Thyroid gland (tissue), 4 donors: ENCODE measurements at places on chromosomes 1 and 21. TPM values are rescaled to one million over a fixed set of nuclear protein-coding genes. Genes with fewer than 3 reads are reported as not detected.

OPRD1 gene
- total RNA-seq, result 0.24 TPM

HUNK gene
- 1.2 TPM for total RNA-seq

GRCh38 chr21:26374817-26375216, 198.3 kb downstream of the CYYR1 start:
- no peak for DNase-seq

- DNase-seq, result peak; percentile 96
Measured at GRCh38 chr1:32205401-32206370, at the start of gene IQCC. IQCC (plus strand) TSS chr1:32205671; CDS start chr1:32205682, 11 bp downstream.

DNA sequence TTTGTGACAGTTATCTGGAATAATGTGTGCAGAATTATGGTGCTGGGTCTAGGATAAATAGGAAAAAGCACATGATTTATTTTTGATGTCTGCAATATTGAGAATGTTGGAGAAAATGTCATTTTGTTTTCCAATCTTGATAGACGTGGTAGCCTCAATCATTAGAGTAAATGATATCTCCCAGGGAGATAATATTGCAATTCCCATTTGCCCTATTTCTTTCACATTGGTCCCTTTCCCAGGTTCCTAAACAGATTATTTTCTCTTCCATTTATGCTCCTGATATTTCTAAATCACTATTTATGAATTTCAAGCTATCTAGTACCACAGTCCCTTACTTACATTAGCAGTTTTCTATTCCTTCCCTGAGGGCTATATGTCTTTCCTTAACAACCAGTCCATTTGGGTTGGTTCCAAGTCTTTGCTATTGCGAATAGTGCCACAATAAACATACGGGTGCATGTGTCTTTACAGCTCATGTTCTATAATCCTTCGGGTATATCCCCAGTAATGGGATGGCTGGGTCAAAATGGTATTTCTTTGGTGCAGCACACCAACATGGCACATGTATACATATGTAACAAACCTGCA, 447.3 kb downstream of the PLA2G4A start:
- no peak for DNase-seq

GRCh38 chr1:189500778-189501177, 976.9 kb downstream of the BRINP3 start:
- DNase-seq, result no peak

- DNase-seq, result no peak
Measured at GRCh38 chr1:34806396-34806795, 13.6 kb downstream of the GJA4 start.

DNA sequence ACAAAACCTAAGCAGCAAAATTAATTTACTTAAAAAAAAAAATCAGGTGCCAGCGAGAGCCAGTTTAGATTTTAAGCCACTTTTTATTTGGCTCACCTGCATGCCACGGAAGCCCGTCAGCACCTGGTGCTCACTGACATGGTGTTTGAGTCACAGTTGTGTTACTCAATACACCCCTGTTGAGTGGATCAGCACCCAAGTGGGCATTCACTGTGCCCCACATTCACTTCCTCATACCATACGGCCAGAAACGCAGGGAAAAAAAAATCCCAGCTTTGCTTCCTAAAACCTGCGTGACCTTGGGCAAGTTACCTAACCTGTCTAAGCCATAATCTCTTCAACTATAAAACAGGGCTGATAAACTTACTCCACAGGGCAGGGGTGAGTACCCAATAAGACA, 42.8 kb upstream of the SIM2 start:
- DNase-seq, result no peak

- DNase-seq, result no peak
Measured at GRCh38 chr21:45482899-45483821, 59.1 kb downstream of the SLC19A1 start.

DNA sequence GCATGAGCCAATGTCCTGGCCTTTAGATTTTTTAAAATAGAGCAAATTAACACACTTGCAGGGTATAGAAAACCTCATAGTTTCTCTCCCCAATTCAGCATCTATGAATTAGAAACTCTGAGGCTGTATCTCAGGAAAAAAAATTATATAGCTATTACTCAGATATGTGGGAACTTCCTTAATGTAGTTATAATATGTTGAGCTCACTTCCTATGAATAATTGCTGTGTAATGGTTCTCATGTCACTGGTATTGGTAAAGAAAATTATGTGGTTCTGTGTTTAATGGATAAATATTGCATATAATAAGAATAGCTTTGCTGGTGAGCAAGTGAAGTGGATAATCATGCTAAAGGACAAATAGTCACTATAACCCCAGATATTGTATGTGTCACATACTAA, 2019.8 kb downstream of the NCAM2 start:
- DNase-seq, result no peak

DNA sequence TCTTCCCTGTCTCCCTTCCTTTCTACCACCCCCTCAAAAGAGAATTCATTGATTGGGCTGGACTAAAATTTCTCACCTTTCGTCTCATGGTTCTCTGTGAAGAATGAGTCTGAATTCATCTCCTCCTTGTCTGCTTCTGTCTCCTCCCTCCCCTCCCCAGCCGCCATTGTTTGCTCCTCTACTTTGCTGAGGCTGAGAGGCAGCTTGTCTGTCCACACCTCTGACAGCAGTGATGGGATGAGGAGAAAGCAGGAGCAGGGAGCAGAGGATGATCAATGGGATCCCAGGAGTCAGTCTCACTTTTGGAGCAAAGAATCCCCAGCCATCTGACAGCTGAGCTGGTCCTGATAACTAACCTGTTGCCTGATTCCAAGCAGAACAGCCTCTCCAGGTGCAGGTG, 2.5 kb downstream of the ILDR2 start:
- no peak for DNase-seq

DNA sequence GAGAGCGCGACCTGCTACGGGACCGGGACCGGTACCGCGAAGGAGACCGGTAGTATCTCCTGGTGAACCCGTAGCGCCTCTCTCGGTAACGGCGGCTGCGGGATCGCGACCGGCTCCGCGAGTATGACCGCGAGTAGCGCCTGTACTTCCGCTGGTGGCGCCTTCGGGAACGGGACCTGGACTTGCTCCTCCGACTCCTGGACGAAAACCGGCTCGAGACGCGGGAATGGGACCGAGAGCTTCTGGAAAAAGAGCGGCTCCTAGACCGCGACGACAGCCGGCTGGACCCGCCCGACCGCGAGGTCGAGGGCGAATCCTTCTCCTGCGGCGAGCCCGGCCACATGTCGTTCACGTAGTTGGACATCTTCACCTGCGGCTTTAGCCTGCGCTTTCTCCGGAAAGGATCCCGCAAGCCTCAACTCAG, 642 bp downstream of the RSRP1 start:
- DNase-seq, result peak; percentile 19

DNA sequence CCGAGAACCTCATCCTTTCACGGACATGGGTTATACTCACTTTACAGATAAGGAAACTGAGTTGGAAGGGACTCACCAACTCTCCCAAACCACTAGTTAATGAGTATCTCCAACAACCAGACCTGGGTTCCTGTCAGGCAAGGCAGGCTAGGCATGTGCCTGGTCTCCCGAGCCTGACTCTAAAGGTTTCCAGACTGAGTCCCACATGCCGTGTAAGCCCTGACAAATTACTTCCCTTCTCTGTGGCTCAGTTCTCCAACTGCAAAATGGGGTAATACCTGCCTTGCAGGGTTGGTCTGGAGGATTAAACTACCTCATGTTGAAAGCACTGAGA, 34.3 kb downstream of the SSBP3 start:
- no peak for DNase-seq

DNA sequence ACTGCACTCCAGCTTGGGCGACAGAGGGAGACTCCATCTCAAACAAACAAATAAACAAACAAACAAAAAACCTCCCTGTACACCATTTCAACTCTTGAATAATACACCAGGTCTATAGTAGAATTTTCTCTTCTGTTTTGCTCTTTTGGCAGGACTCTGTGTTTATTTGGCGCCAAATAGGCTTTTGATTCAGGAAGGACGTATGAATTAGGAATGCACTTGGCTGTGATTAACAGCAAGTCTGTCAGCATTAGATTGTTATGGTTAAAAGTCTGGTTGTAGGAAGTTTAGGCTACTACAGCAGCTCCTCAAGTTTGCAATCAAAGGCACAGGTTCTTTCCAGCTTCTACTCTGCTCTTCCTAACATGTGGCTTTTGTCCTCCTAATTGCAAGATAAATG, 113.8 kb upstream of the KCNK1 start:
- no peak for DNase-seq
